Motor neuron (in vitro differentiated cells): ENCODE measurements at places on chromosomes 2 and 18. TPM values are rescaled to one million over a fixed set of nuclear protein-coding genes. Genes with fewer than 3 reads are reported as not detected.
A peak's percentile ranks its signal among the peaks of the same experiment; 100 is the strongest.

GRCh38 chr2:203648273-203648672 is 58.2 kb upstream of the CD28 start:
- ATAC-seq = no peak

- ATAC-seq = no peak
Observed at GRCh38 chr2:205835251-205835791, 153.0 kb downstream of the NRP2 start.

DNA sequence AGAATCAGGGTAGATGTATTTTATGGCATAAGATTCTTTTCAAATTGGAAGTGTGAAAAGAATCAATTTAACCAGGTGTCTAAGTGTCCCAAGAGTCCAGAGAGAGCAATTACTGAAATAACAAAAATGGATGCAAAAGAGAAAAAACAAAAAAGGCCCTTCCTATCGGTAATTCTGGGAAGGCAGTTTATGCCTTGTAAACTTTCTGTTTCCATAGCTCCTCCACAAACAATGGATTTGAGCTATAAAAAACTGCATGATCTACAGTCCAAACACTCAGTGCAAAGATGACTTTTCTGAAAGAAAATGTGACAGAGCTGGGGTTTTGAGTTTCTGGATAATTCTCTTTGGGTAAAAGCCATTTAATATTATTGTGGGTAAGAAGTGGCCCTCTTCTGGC is 366.1 kb downstream of the EN1 start:
- ATAC-seq = no peak

The GEN1 gene
- 1.8 and 1.9 TPM in 2 replicates for total RNA-seq

GRCh38 chr2:52034706-52035105 is 1002.8 kb upstream of the NRXN1 start:
- no peak for ATAC-seq

DNA sequence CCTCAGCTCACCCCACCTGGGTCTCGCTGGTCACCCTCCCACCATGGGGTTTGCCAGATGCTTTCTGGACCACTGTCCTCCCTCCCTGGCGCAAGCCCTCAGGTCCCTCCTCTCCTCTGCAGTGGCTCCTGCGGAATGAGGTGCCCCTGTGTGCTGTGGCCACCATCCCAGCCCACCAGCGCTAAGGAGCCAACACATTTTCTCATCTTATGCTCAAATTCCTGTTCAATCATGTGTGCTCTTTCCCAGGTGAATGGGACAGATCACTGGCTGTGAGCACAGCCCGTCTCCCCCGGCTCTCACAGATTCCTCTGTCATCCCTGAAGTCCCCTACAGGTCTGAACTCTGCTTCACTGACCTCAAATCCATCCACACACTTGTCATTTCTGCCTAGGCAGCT is 15.2 kb upstream of the CCDC74B start:
- ATAC-seq = no peak

DNA sequence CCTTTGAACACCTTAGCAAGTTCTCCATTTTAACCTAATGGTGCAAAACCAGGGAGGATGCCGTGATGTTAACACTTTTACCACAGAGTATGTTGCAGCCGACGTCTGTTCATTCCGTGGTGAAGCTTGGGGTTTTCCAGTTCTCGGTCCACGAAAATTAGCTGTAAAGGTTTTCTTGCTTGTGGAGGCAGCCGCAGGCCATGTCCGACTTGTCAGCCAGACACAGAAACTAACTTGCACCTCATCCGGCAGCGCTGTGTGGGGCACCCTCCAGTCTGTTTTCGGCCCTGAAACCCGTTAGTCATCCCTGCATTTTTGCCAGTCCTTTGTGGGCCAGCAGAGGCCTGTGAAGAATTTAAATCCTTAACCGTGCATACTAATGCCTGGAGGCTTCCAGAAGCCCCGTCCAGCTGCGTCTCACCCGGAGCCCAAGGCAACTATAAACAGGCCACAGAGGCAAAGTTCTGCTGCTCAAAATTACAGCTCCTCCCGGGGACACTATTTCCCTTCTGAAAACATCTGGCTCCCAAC is 70.6 kb downstream of the SH3YL1 start:
- no peak for ATAC-seq

The PLEK gene
- 0.65 and 0.87 TPM in 2 replicates for total RNA-seq

- ATAC-seq = no peak
Observed at GRCh38 chr2:56898986-56899385, 715.2 kb downstream of the CCDC85A start.

GRCh38 chr2:77521548-77521891 is 656 bp downstream of the LRRTM4 start:
- ATAC-seq = no peak

- ATAC-seq = no peak
Observed at GRCh38 chr2:191907091-191907490, 60.2 kb upstream of the CAVIN2 start.

DNA sequence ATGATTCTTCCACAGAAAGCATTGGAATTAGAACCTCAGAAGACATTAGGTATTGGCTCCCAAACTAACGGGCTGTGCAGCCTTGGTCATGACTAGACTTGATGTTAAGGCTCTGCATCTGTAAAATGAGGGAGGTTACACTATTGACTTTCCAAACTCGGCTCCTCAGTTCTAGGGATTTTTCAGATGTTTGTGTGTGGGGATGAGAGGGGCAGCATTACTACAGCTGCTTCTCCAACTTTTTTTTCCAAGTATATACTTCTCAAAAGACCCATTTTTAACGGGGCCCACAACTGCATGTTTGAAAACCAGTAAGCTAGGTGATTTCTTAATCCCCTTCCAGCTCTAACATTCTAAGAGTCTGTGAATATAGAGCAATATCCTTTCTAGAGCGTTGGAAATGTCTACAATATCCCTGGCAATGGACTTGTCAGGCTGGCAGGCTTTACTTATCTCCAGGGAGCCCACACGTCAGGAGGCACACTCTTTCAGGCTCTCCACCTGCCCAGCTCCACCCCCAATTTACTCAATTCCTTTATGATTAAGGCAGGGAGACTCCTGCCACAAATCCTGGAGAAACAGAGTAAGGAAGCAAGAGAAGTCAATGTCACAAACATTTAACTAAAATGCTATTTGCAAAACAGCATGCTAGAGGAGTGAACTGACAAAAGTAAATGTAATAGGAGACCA is 844 bp upstream of the MPV17 start:
- ATAC-seq = no peak

GRCh38 chr2:219989744-219990143 is 362.3 kb downstream of the SLC4A3 start:
- no peak for ATAC-seq

DNA sequence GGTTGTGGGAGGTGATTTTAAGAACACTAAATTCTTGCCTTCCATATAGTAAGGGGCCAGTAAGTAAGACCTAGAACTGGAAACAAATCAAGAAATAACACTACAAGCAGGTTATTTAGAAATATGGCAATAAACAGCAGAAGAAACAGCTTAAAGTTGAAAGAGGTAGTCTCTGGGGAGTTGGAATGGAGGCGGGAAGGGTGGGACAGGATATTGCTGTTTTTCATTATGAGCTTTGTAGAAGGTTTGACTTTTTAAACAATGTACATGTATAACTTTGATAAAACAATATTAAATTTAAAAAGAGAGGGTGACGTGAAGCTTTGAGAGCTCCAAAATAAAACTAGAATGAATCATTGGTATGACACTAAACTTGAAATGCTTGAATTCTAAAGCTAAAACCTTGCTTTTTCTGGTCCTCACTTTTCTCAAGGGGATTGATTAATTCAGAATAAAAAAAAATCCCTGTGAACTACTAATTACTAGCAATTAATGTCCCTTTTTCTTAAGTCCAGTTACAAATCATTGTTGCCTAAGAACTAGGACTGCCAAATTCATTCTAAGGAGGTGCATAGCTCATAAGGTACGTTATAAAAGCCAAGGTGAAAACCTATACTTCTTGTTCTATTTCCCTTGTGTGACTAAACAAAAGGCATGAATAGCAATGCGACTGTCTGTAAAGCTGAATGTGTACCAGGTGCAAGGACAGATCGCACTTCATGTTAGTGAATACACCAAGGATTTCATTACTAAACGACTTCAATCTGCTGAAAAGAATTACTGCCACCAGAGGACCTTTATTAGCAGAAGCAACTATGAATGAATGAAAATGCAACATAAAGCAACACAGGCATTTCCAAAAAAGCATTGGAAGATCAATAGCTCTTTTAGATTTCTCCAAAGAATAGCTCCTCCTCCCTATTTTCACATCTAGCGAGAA is 177.5 kb downstream of the RBM43 start:
- peak; percentile 37 for ATAC-seq

DNA sequence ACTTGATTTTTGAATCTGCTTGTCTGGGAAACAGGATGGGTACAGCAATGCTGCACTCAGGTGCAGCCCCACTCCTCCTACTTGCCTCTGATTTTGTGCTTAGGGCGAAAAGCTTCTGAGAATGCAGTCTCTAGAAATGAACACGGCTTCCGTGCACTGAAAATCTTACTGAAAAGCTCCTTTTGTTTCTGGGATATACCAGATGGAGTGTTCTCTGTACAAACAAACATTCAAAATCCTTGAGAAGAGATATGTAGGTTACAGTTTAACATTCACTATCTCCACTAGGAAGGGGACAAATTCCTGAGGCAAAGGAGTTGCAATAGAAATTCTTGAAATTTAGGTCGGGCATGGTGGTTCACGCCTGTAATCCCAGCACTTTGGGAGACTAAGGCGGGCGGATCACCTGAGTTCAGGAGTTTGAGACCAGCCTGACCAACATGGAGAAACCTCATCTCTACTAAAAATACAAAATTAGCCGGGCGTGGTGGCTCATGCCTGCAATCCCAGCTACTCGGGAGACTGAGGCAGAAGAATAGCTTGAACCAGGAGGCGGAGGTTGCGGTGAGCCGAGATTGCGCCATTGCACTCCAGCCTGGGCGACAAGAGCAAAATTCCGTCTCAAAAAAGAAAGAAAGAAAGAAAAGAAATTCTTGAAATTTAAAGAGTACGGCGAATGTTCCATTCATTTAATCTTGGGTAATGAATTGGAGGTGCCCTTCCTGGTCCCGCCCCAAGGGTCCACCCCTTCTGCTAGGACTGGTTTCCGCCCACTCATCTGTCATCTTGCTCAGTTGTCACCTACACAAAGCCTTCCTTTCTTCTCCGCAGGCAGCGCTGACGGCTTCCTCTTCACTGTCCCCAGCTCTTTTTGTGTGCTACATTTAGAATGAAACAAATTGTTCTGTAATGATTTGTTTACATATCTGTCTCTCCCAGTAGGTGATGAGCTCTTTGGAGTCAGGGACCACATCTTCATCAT is 92.4 kb downstream of the SOCS6 start:
- peak; percentile 97 for ATAC-seq

GRCh38 chr2:105166688-105167087 is 74.9 kb upstream of the GPR45 start:
- no peak for ATAC-seq

DNA sequence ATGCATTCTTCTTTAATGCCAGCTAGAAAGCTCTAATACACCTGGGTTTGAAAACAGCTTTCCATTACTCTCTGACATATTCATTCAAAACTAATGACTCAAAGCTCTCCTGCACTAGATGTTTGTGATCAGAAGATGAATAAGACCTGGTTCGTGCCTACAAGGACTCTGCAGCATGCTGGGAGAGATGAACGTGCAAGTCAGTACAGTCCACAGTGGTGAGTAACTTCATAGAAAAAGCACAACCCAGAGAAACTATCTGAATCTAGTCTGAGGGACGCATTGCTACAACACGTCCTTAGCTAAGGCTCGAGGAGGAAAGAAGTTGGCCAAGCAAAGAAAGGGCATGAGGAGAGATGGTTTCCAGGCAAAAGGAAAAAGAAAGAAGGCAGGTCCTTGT is 234.3 kb downstream of the OSR1 start:
- no peak for ATAC-seq

DNA sequence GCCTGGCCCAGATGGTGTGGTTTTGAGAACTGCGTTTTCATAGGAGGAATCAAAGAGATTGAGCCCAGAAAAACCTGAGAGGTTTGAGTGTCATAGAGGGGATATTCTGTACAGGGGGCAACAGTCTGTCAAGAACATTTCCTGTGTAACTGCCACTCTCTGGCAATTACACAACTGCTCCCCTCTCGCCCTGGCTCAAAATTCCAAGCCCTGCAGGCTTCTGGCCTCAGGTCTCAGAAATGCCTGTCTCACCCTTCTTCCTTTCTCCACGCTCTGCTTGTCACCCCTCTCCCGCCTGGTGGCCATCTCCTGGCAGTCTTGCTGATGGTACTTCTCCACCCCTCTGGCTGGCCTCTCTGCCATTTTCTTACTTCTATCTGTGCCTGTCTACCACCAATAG is 4.0 kb downstream of the VAMP5 start:
- no peak for ATAC-seq

- ATAC-seq = no peak
Observed at GRCh38 chr2:48459921-48460320, 70.0 kb upstream of the STON1 start.

DNA sequence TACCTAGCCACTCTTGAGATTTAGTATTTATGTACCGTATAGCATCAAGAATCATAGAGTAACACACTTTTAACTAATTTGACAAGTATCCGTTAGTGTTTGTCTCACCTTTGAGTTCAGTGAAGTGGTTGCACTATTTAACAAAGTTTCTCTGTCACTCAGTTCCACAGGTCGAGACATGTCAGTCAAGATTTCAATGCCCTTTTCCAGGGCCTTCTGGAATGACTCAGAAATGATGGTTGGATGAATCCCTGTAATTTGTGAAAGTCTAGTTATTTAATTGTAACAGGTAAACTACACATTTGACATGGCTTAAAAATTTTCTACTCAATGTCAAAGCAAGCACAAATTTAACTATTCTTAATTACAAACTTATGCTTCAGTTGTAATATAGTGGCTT is 9.7 kb downstream of the CCT4 start:
- ATAC-seq = no peak

GRCh38 chr2:86003967-86004366 is 101.7 kb downstream of the POLR1A start:
- ATAC-seq = no peak

GRCh38 chr2:181190711-181191110 is 210.3 kb downstream of the UBE2E3 start:
- no peak for ATAC-seq

The PID1 gene
- 19.2 and 19.3 TPM in 2 replicates for total RNA-seq

The SLC35F5 gene
- 34.8 and 39.9 TPM in 2 replicates for total RNA-seq

- ATAC-seq = peak; percentile 73
Observed at GRCh38 chr2:46179037-46179621, 118.1 kb upstream of the EPAS1 start.

DNA sequence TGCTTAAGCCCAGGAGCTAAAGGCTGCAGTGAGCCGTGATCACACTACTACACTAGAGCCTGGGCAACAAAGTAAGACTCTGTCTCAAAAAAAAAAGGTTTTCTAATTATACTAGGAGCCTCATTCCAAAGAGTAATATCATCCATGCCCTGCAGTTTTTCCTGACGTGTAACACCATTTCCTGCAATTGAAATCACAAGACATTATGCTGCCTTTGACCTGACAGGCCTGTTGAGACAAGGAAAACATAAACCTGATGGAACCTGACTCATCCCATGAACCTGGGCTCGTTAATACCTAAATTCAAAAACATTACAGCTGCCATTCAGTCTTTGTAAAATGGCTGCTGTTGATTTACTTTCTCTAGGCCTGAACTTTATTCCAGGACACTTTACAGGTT is 58.7 kb upstream of the PEX13 start:
- ATAC-seq = no peak

- no peak for ATAC-seq
Observed at GRCh38 chr18:29496152-29496680, 1319.3 kb upstream of the CDH2 start.
